Uterus (tissue), 4 donors: ENCODE measurements at places on chromosomes 6 and 20.

DNA sequence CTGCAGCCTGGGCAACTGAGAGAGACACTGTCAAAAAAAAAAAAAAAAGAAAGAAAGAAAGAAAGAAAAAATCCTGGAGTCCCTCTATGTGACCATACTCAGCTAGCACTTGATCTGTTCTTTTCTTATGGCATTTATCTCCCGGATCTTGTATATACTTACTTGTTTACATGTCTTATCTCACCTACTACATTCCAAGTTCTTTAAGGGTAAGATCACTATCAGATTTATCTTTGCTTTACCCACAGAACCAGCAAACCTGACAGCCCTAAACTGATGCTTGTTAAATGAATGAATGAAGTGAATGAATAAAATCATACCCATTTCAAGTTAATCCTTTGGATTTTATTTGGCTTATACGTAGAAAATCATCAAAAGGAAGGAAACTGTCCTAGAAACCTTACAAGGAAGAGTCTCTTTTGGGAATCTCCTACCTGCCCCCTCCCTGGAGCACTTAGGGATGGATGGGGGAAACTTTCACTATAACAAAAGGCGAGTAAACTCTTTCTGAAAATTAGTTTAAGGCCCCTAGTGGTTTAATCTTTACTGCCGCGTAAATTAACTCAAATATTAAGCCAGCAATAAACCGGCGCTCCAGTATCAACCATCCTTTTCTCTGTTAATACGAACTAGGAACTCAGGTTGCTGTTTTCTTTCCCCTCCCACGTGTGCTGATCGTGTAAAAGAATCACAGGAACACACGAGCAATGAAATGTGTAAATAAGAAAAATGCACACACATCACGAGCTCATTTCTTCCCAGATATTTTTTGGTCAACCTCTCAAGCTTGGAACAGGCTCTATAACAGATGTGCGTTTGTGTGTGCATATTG lies 1.3 kb upstream of the UTRN start:
- DNase-seq = no peak

GRCh38 chr20:19890445-19891051 lies 126.6 kb upstream of the NAA20 start:
- no peak for DNase-seq

DNA sequence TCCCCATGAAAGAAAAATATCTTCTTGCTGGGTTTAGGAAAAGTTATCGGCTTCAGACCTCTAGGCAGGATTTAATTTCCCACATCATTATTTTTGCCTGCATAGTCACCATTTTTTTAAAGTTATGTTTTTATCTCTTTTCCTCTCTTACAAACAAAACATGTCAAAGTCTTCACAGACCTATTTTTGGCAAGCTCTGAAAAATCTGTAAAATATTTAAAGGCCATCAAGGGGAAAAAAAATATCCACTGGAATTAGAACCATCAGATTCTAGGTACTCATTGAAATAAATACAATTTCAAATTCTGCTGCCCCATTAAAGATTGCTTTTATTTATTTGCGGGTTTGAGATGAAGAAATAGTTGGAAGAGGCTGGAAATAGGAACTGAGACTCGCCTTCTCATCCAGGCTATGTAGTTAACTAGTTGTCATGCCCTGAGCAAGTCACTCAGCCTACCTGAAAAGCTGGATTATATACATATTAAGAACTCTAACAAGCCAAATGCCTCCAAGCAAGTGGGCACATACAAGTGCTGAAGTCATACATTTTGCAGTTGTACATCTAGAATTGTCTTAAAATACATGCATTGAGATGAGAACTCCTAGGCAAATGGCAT lies 101.7 kb upstream of the SASH1 start:
- no peak for DNase-seq

GRCh38 chr20:23856736-23857135 lies 22.8 kb downstream of the CST5 start:
- no peak for DNase-seq

GRCh38 chr6:144331491-144331969 lies 46.4 kb downstream of the UTRN start:
- no peak for DNase-seq

DNA sequence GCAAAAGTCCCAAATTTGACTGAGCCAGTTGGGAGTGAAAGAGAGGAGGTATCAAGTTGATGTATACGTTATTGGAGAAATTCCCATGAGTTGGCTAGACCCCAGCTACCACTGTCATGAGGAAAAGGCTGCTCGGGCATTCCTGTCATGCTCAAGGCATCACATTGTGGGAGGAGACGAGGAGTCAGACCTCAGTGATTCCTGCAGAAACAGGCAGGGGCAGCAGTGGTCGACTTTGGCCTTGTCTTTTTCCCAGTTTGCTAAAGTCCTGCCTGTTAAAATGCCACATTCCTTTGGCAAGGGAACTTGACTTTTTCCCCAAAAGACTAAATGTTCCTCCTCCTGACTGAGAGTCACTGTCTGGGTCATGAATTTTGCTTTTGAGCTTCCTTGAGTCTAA lies 295.5 kb upstream of the HS3ST5 start:
- DNase-seq = no peak

DNA sequence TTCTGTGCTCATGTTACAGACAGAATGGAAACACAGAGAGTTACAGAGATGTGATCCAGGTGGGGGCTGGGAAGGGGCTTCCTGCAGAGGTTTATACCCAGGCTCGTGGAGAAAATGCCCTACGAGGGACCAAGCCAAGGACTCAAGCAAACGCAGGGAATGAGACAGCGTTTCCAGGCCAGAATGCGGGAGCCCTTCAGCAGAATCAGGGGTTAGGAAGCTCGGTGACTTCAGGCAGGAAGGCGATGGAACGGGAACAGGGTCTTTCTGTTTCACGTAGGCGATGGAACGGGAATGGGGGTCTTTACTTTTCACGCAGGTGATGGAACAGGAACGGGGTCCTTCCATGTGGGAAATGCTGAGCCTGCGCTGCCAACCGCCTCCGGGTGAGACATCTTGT lies 82.6 kb downstream of the THBS2 start:
- DNase-seq = no peak

DNA sequence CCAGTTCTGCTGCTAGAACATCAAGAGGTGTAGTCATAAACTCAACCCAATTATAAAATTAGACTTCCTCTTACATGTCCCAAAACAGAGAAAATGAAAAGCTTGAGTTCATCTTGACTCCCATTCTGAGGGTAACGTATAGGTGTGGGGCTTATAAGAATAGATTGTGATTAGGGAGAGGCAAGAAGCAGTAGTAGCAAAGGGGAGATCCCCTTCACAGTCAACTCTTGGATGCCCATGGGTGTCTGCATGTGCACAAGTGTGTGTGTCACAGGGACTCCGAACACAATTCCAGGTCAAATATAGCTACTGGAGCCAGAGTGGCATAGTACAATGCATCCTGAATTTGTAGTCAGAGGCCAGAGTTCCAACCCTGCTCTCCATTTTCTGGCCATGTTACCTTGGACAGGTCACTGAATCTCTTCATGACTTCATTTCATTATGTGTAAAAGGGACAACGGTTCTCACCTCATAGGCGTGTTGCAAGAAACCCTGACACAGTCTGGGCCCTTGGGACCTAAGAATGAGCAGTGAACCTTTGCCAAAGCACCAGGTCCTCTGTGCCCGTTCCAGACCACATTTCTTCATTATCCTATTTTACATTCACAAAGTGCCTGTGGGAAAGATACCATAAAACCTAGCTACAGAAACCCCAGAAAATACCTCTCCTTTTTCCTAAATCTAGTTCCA lies 11.8 kb downstream of the GSTA4 start:
- DNase-seq = no peak

DNA sequence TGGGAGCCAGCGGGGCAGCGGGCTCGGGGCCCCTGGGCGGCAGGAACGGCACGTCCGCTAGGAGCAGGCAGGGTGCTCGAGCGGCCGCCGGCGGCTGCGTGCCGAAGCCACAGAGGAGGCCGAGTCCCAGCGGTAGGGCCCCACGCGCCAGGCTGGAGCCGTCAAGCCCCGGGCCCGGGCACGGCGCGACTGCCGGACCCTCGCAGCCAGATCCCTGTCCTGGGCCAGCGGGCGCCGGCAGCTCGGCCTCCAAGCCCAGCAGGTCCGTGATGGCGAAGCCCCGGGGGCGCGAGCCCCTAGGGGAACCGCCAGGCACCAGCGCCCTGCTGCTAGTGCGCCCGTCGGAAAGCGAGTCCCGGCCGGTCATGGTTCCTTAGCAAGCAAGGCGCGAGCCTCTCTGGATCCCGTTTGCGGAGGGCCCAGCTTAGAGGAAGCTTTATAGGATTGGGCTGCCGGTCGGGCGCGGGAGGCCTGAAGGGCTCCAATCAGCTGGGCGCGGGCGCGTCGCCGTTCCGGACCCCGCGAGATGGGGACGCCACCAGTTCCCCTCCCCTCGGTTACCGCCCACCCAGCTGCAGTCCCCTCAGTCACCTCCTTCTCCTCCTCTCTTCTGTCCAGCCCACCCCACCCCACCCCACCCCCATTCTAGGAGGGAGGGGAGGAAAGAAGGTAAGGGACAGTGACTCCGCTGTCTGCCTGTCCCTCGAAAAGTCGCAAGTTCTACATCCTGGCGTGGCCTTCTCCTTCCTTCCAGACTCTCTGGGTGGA lies at the start of gene VSX1:
Gene VSX1 (minus strand): TSS at position 412 of the 768 bp plus-strand sequence. CDS start 45 bp downstream, at position 367.
- no peak for DNase-seq

DNA sequence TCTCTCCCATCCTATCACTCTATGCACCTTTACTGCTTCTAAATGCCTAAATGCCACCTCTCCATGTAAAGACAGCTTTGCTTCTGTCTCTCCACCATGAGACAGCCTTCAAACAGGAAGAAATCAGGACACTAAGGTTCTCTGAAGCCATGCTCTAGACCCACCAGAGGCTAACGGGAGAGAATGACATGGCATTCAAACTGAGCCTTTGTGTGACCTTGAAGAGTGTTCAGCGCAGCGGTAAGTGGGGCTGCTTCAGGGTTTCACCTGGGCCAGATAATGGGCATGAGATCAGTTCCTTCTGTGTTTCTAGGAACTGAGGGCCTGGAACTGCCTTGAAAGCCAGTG lies 20.1 kb downstream of the FAM50B start:
- DNase-seq = no peak

- no peak for DNase-seq
Measured at GRCh38 chr6:25959890-25960536, 2.6 kb upstream of the TRIM38 start.

GRCh38 chr20:46307999-46308257 lies 370 bp downstream of the CDH22 start:
- no peak for DNase-seq

GRCh38 chr20:18224968-18225568 lies 63.3 kb upstream of the ZNF133 start:
- no peak for DNase-seq

- DNase-seq = no peak
Measured at GRCh38 chr6:150681578-150682395, 82.1 kb downstream of the PLEKHG1 start.

GRCh38 chr6:77341058-77341986 lies 122.0 kb downstream of the HTR1B start:
- DNase-seq = no peak

DNA sequence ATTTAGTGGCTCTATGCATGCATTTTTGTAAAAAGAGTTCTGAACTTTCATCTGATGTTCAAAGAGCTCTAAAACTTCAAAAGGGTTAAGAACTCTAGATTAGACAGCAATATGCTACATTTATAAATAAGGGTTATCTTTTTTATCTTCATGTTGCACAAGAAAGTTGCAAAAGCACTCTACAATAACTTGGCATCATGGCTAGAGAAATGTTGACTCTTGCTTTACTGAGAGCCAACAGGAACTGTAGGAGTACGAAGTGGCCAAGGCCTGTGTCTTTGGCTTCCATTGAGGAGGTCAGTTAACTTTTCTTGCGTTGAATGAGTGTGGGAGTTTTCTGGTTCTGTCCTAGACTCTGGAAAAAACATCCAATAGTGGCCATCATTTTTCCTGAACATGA lies 516.9 kb downstream of the TFAP2B start:
- no peak for DNase-seq

GRCh38 chr6:151962246-151962846 lies 154.9 kb downstream of the ESR1 start:
- no peak for DNase-seq

- DNase-seq = no peak
Measured at GRCh38 chr6:56567501-56567900, 75.2 kb downstream of the DST start.

- DNase-seq = no peak
Measured at GRCh38 chr6:159119791-159120190, 49.4 kb upstream of the FNDC1 start.

DNA sequence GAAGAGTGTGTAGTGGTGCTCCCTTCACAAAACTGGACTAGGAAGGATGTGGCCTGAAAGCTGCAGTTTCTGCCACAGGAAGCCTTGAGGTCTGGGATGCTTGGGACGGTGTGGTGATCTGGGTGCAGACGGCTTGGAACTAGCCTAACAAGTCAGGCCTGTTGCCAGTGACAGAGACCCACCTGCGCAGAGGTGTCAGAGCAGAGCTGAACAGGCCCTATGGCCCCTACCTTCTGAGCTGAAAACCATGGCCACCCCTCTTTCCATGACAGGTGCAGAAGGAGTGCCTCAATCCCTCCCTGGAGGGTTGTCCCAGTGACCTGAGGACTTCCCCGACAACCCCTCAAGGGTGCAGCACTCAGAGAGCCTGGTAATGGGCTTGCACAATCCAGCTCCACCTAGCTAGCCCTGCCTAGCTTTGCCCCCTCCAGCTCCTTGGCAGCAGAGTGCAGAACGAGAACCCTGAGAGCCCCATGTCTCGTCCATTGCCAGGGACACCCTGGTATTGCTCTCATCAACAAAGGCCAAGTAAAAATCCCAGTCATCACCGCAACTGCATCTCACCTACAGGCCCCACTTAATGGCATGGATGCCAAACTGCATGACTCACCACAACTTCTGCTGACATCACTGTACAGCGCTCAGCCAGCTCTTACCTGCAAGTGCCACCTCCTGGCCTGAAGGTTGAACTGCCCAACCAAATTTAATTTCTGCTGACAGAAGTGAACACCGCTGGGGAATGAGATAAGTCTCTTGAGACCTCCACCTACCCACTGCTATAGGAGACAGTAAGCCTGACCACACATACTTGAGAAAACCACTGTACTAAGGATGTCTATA lies 563.1 kb downstream of the TFAP2A start:
- DNase-seq = no peak

DNA sequence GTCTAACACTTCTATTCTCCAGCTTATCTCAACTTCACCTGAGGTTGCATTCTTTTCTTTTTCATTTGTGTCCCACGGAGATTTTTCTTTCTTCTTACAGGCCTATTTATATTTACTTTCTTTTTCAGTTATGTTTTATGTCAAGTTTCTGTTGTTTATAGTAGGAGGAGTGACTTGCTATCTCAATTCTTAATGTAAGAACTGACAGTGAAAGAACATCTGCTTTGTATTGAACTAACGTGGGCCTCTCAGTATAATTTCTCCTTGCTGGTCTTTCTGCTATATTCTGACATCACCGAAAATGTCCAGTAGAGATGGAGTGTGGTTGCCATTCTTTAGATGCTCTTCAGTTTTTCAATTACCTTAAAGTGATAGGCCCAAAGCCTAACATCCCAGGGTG lies 521.7 kb downstream of the EPM2A start:
- DNase-seq = no peak
